ENCODE measurements at places on chromosomes 13 and 19.

GRCh38 chr19:13629687-13630357 lies 123.5 kb upstream of the CACNA1A start:
- DNase-seq, result no peak

DNA sequence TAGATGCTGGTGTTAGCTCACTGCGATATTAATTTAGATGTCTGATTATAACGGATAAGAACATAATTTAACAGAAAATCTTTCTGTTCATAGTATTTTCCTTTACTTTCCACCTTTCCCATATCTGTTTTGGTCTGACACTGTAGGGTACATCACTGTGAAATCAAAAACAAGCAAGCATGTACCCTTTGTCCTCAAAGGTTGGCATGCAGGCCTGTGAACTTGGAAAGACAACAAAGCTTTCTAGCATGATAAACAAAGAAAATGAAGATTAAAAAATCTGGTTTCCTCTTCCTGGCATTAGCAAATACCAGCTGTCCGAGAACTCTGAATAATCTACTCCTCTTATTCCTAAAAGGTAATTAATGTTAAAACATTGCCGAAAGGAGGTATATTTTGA lies 31.6 kb downstream of the THSD1 start:
- no peak for DNase-seq

DNA sequence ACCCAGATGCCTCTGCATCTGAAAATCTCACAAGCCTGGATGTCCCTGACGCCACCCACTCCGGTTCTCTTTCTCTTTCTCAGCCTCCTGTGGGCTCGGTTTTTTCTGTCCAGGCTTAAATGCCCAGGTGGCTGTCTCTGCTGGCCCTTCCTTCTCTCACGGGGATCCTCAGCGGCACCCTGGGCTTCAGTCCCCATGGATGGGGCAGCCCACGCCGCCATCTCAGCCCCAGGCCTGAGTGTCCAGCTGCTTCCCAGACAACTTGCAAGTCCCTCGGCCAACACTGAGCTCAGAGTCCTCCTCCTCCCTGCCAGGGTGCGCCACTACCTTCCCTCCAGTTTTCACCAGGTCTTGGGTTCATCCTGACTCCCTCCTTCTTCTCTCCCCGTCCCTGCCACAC lies 6.4 kb downstream of the FBN3 start:
- no peak for DNase-seq

GRCh38 chr13:32430018-32430747 lies 2.3 kb upstream of the N4BP2L1 start:
- DNase-seq, result no peak

DNA sequence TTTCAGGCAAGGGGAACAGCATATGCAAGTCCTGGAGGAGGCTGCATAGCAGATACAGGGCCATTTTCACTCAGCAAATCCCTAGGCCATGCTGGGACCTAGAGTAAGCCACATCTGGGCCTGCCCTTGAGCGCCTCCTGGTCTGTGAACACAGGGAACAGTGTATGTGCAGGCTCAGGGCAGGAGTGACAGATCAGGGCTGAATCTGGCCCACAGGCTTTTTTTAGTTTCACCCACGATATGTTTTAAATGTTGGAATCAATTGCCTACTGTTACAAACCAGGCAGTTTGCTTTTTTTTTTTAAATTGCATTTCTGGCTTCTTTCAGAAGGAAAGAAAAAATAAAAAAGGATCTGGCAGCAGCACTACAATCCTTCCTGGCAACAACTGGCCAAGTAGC lies 1.5 kb upstream of the TMEM145 start:
- DNase-seq, result no peak

- DNase-seq, result no peak
Measured at GRCh38 chr13:30024125-30024865, 173.9 kb upstream of the UBL3 start.

- DNase-seq, result no peak
Measured at GRCh38 chr19:51488491-51488890, 10.2 kb downstream of the CEACAM18 start.
